ENCODE measurements at places on chromosomes 2 and 18. TPM values are rescaled to one million over a fixed set of nuclear protein-coding genes. Genes with fewer than 3 reads are reported as not detected.
A peak's percentile ranks its signal among the peaks of the same experiment; 100 is the strongest.

The TXNDC2 gene
- total RNA-seq = not detected

The PID1 gene
- total RNA-seq = not detected

The ZNF514 gene
- total RNA-seq = 14.2 TPM

The SIGLEC15 gene
- total RNA-seq = not detected

The POTEC gene
- not detected for total RNA-seq

The HRH4 gene
- total RNA-seq = not detected

The ABI2 gene
- 43.9 TPM for total RNA-seq

The PMAIP1 gene
- total RNA-seq = 54.7 TPM

The SESTD1 gene
- 4.0 TPM for total RNA-seq

The RBMS1 gene
- 54.9 TPM for total RNA-seq

DNA sequence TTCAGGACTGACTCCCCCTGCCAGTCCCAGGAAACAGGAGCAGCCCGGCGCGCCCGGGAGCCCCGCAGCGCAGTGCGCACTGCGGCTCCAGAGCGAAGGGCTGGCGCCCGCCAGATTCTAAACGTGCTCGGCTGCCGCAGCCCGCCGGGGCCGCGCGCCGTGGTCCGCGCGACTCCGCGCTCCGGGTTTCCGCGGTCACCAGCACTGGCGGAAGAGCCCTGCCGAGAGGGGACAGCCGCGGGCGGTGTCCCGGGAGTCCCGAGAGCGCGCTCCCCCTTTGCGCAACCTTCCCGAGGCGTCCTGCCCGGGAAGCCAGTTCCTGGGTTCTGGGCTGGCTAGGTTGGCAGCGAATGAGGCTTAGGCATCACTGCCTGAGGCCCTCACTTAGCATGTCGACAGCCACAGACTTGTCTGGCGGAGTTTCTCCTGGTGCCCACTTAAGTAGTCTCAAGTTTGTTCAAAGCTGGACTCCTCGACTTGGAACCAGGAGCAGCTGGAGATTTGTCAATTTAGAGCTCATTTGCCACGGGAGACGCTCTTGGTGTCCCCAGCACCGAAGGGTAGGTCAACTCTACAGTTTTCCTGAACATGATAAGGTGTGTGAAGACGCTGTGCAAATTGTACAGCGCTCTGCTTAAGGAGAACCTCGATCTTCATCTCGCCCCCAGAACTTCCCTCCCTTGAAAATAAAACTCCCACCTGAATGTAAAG, 1.5 kb upstream of the VSNL1 start:
- DNase-seq = no peak

- no peak for DNase-seq
Observed at GRCh38 chr2:224038830-224039079, 331 bp downstream of the SERPINE2 start.

DNA sequence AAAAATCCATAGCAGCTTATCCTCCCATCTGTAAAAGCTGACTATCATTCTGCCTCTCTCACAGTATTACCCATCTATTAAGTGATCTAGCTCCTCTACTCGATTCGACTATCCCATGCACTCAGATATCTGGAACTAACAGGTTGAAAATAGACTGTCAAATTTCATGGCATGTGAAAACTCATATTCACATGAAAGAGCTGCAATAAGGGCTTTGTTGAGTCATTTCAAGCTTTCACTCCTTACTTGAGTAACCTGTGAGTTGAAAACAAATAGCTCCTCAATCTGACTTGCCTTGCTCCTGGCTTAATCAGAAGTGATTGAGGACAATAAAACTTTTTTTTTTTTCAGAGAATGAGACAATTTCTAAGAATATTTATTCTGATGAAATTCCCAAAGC, 192.4 kb upstream of the ERBB4 start:
- no peak for DNase-seq

GRCh38 chr2:226756131-226756530, 43.5 kb downstream of the IRS1 start:
- no peak for DNase-seq

DNA sequence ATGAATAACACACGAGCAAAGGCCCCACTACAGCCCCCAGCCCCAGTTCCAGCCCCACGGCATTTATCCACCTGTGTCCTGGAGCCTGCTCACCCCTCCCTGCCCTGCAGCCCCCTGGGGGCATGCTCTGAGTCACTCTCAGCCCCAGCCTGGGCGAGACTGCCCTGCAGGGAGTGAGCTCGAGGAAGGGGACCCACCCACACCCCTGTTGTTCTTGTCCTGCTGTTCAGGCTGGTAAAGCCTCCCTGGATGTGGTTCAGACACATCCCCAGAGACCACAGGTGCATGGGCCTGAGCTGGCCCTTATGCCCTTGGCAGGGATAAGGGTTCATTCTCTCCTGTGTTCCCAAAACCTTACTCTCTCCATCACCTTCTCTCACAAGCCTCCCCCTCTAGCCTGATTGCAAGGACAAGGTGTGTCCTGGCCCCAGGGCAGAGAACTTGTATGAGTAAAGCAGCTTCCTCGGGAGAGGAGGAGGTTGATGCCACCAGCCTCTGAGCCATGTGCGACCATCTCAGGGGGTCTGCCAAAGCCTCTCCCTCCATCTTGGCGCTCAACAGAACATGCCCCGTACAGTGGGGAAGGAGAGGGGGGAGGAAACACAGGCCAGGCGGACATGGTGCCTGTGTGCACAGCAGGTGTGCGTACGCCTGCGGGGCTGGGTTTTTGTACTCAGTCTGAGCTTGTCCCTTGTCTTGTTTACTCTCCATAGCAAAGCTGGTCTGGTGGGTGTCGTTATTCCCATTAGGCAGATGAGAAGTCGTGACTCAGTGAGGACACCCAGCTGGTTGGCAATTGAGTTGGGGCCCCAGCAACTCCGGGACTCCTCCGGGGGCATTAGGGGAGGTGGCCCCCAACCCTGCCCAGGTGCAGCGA, 64.4 kb downstream of the CIB4 start:
- DNase-seq = no peak

DNA sequence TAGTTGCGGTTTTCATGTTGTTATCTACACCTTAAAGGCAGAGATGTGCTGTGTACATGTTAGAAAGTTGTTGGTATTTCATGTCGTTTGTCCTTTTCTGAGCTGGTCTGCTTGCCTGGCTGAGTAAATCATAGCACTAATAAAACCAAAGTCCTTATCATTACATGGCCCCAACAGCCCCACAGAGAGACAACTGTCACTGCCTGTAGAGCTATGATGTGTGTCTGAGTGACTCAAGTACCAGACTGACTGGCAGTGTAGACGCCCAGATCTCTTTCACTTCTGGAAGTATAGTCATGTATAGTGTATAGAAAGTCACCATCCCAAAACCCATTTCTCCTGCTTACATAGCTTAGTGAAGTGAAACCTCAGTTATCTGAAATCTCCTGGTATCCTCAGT, 4.3 kb downstream of the SOCS6 start:
- DNase-seq = no peak

DNA sequence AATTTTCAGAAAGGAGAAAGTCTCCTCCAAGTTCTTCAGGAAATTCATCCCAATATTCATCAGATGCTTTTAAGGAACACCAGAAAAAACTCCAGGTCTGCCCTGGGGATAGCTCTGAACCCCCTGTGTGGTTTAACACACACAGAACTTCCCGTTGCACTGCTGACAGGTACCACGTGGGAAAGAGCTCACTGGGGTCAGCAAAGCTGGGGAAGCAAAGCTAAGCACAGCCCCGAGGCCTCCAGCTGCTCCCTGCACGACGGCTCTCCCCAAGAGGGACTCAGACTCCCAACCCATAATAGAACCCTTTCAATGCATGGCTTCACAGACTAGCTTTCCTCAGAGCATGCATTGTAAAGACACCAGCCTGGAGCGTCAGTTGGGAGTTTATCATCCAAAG, 28.0 kb downstream of the ADI1 start:
- DNase-seq = no peak

DNA sequence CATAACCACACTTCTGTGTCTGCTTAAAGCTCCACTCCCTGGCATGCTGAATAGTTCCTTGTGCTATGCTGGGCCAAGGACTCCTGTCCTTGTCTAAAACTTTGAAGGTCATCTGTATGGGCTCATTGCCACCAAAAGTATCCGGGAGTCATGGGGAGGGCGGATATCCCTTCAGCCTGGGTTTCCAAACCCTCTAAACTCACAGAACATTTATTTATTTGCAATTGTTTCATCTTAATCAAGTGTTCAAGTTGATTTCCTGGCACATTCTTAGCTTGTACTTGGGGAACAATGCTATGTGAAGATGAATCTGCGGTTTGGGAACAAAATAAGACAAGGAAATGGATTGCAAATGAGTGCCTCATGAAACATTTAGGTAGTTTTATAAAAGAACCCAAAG, 1.8 kb downstream of the NOSTRIN start:
- no peak for DNase-seq

- DNase-seq = no peak
Observed at GRCh38 chr18:52670896-52671295, 330.9 kb downstream of the DCC start.

DNA sequence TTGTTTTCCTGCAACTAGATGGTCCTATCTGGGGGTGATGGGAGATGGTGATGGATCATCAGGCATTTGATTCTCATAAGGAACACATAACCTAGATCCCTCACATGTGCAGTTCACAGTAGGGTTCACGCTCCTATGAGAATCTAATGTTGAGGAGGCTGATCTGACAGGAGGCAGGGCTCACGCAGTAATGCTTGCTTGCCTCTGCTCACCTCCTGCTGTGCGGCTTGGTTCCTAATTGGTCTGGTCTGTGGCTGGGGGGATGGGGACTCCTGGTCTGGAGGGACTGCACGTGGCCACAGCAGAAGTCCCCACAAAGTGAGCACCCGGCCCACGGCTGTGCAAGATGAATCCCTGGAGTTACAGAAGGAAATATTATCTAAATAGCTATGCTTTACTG, 11.3 kb downstream of the MC5R start:
- no peak for DNase-seq

GRCh38 chr18:59502274-59503175, 143.5 kb upstream of the LMAN1 start:
- DNase-seq = no peak

GRCh38 chr2:26243470-26244308, 743 bp downstream of the HADHA start:
- DNase-seq = peak; percentile 55

DNA sequence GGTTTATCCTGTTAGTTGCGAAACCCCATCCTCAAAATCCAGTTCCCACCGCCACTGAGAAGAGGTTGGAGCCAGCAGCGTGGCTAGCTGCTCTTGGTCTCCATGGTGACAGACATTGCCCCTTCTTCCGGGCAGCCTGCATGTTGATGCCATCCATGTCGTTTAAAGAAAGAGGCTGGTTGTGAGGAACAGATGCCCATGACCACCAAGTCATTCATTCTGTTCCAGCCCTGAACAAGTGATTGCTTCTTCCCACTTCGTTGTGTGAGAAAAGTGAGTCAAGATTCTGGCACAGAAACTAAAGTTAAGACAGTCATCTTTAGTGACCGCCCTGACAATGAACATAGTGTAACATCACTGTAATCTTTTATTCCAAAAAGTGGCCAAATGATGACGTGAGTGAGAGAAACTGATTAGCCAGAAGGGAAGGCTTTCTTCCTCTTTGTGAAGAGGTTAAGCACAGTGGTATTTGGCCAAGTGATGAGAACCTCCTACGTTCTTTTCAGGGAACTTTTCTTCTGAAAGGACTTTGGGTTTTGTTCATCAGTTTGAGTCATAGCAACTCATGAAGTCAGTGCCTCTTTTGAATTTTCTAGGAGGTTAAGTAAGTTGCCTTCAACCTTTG, 272.5 kb downstream of the GALR1 start:
- DNase-seq = no peak

DNA sequence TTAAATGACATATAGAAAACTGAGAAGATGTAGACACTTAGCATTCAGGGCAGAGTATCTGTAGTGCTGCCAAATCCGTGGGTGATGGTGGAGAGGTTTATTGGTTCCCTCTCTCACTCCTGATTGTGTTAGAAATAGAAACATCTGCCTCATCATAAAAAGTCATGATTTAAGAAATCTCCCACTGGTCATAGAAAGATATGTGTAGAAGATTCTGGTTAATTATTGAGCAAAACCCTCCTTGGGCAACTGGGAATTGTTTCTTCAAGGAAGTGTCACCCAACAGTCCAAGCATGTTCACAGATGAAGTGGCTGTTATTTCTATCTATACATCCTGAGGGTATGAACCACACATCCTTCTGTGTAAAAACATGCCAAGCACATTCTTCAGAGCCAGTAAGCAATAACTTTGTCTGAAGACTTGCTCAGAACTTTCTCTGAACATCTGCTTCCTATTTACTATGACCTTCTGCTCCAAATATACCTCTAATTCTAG, 33.6 kb upstream of the CHRNA1 start:
- no peak for DNase-seq

GRCh38 chr2:8364668-8365067, 317.2 kb upstream of the ID2 start:
- no peak for DNase-seq

GRCh38 chr2:19329445-19329844, 29.0 kb downstream of the OSR1 start:
- DNase-seq = no peak

DNA sequence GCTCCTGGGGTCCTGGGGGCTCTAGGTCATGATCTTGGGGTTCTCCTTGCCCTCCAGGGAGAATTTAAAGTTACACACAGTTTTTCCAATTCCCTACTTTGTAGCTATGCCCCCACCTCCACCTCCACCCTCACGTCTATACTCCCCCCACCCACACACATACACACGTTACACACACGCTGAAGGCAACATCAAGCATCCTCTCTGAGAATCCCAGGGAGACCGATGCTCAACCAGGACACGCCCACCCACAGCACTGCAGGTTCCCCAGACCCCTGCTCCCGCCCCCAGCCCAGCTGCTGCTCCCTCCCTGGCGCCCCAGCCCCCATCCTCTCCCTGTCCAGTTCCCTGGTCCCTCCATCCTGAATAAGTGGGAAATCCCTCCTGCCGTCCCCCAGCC, 6.4 kb upstream of the TNS1 start:
- DNase-seq = no peak

DNA sequence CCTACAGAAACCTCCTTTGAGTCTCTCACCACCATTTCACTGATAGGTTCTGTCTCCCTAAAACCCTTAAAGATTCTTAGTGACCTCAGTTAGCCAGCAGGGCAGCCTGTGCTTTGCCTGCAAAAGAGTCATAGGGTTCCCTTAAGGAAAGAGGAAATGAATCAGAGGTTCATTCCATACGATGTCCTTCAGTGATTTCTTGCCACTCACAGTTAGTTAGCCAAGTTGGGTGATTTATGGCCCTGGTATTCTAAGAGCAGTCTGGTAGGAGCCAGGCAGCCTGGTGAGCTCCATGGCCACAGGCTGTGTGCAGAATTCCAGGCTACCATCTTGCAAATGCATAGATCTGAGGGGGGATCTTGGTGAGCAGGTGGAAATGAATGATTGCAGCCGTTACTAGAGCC, 18.7 kb upstream of the CCBE1 start:
- DNase-seq = no peak

DNA sequence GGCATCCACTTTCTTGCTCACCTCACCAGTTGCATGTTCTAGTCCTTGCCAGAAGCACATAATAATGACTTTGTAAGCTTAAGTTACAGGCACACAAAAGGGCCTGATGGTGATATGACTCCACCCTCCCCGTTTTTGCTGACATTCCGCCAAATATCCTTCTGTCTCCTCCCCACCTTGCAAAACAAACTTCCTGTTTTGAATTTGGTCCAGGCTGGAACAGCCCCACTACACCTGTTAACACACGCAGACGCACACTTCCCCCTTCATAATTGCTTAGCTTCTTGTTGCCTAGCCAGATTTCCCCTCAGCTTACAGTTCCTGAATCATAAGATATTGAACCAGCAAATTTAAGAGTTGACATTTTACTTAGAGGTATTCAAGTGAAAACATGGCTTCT, at the start of gene MGAT5:
Gene MGAT5 (plus strand): TSS at position 269 of the 400 bp plus-strand sequence. CDS start 332 bp downstream, outside the sequence.
- DNase-seq = no peak

Data from activated CD8-positive, alpha-beta memory T cell treated with anti-CD3 and anti-CD28 coated beads, Interleukin-2, amount 10 ng/mL, durations not matched to agents 7 days and 5 days (primary cell).